ENCODE measurements at places on chromosomes 3 and 15.

- DNase-seq = peak; percentile 63
Measured at GRCh38 chr3:30934208-30934550, 39.7 kb upstream of the GADL1 start.

GRCh38 chr3:78736863-78737262 is 1030.9 kb downstream of the ROBO1 start:
- peak; percentile 98 for DNase-seq

GRCh38 chr3:47014036-47014435 is 34.6 kb downstream of the NBEAL2 start:
- no peak for DNase-seq

DNA sequence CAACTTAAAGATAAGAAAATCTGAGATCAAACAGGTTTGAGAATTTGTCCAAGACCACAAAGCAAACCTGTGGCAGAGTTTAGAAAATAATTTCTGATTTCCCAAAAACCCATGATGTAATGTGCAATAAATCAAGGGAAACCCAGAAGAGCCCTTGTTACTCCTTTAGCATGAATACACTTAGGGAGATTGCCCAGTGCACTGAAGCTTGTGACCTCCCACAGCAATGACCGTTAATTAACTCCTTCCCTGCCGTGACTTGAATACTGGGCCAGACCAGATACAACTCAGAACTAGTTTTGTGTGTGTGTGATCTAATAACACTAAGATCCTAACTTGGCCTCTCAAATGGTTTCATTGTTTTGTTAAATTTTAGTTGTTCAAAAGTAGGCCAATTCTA is 2.5 kb downstream of the PRKAR2A start:
- DNase-seq = no peak

GRCh38 chr3:169554611-169555010 is 108.9 kb downstream of the MECOM start:
- DNase-seq = no peak

GRCh38 chr15:68518785-68519430 is 59.9 kb upstream of the CORO2B start:
- DNase-seq = peak; percentile 35

DNA sequence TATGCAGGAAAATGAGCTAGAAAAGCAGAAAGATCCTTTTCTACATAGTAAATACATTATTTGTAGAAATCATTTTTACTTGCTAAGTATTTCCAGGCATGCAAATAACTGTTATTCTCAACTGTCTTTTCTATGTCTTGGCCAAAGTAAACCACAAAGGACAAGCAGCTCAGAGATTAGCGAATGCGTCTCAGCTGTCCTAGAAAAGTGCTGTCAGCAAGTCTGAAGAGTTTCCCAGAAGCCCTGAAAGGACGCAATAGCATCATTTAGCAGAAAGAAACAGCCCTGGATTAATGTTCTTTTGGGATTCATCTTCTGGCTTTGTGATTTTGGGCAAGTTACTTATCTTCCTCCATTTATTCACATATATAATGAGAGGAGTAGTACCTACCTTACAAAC is 100.3 kb downstream of the ZIC1 start:
- DNase-seq = no peak

DNA sequence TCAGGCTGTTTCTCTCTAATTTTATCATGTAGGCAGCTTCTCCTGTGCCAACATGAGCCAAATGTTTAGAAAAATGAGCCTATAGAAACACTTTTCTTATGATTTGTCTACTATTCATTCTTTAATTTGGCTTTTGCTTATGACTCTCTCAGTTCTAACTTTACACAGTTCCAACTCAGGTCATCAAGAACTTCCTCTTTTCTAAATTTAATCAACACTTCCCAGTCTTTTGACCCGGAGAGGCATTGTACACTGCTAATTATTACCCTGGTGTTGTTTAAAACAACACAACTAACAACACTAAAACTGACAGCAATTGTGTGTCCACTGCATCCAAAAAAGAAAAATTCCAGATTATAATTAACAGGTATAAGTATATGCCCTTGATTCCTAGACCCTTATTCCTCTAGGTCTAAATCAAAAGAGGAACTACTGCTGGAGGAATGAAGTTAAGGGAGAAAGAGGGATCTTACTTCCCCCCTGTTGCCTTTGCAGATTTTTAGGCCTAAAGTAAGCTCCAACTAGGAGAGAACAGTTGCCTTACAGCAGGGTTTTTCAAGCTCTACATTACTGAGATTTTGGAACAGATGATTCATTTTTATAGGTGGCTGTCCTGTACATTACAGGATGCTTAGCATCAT is 332.2 kb upstream of the GOLIM4 start:
- DNase-seq = no peak

DNA sequence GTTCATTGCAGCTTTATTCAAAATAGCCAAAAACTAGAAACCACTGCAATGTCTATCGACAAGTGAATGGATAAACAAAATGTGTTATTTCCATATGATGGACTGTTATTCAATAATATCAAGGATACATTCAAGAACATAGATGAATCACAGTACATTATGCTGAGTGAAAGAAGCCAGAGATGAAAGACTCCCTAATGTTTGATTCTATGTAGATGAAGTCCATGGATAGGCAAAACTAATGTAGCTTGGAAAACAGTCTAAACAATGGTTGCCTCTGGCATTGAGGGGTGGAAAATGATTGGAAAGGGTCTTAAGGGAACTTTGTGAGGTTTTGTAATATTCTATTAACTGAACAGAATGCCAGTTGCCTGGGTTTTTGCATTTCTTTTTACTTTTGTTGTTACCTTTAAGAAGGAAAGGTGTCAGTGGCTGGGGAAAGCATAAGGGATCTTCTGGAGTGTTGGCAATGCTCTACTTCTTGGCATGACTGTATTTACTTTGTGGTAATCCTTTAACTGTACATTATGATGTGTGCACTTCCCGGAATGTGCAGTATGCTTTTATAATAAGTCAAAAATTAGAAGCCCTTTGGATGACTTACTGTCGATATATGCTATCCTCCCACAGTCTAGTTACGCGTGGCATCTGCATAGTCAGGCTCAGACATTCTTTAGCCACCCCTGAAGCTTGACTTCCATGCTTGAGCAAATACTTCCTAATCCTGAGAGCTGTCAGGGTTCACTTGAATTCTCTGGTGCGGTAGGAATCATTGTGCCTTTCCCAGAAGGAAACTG is 20.5 kb upstream of the ATP10A start:
- peak; percentile 89 for DNase-seq

DNA sequence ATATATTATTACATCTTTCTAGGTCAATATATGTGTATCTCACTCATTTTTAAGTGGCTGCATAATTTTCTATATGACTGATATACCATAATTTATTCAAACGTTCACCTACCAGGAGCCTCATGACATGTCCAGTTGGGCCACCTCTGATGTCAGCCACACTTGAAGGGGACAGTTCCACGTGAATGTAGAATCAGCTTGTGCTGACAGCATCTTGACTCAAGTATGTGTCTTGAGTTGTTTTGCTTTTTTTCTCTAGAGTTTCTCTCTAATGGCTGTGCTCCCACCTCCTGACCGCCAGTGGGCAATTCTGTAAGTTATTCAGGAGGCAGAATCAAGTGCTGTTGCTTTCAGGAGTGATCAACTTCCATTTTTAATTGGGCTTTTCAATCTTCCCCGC is 237.9 kb downstream of the NFKBIZ start:
- DNase-seq = no peak

All from epithelial cell of esophagus (primary cell).